ENCODE measurements at places on chromosomes 11 and 22. TPM values are rescaled to one million over a fixed set of nuclear protein-coding genes. Genes with fewer than 3 reads are reported as not detected.
A peak's percentile ranks its signal among the peaks of the same experiment; 100 is the strongest.

DNA sequence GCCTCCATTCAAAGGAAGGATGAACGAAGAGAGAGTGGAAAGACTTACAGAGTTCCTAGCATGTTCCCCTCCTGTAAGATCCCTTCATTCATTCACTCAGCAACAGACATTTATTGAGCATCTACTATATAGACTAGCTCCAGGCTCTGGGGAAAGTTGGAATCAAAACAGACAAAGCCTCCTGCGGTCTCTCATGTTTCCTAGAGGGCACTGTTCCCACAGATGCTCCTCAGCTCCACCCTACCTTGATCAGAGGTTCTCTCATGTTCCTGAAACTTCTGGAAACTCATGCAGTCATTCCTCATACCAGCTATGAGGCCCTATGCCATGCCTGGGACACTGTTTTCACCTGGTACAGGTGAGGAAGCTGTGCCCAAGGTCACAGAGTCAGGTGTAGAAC, 11.1 kb downstream of the ALX4 start:
- DNase-seq = no peak

DNA sequence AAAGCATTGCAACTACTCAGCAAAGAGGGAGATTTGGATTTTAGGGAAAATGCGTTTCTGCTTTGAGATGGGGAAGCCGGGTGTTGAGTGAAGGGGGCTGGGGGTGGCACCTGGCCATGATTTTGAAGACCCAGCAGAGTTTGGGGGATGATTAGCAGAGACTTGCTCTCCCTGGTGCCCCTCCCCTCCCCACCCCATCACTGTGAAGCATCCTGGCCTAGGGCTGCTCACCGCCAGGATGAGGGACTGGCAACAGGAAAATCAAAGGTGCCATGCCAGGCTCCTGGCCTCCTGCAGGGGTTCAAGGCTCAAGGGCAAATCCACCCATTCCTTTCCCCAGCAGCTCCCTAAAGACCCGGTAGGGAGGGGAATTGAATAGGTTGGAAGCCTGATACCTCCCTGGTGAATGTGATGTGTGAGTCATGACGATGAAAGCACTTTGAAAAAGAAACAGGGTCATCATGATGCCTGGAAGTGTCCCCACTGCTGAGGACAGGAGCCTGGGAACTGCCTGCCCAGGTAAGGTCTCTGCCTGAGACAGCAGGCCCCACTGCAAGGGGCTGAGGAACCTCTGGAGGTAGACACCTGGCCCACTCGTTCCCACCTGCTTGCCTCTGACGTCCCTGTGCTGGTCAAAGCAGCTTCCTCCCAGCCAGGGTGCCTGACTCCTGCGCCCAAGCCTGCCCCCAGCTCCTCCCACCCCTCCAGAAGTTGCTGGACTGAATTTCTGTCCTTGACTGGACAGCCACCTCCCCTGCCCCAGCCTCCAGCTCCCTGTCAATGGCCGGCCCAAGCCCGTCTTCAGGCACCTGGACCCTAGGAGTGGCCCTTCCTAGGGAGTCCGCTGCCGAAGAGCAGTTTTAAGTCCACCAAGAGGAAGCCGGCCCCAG, 1.7 kb downstream of the CHST1 start:
- DNase-seq = no peak

DNA sequence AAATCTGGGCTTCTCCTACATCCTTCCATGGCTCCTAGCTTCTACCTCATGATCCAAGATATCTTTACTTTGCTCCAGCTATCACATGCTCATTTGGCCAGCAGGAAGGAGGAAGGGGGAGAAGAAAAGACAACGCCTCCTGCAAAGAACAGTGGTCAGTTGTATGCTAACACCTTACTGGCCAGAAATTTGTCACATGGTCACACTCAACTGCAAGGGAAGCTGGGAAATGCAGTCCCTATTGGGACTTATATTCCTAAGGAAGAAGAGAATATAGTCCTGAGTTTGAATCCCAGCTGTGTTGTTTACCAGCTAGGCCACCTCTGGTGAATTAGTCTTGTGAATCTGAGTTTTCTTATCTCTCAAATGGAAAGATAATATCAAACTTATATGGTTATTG, 272.0 kb downstream of the BLID start:
- DNase-seq = no peak

Gene MS4A1
- polyA plus RNA-seq = 0.10 TPM

Gene PIK3IP1
- polyA plus RNA-seq = 4.8 TPM

- no peak for DNase-seq
Measured at GRCh38 chr11:1333860-1334259, 24.4 kb upstream of the TOLLIP start.

Gene GRIA4
- polyA plus RNA-seq = 7.2 TPM

DNA sequence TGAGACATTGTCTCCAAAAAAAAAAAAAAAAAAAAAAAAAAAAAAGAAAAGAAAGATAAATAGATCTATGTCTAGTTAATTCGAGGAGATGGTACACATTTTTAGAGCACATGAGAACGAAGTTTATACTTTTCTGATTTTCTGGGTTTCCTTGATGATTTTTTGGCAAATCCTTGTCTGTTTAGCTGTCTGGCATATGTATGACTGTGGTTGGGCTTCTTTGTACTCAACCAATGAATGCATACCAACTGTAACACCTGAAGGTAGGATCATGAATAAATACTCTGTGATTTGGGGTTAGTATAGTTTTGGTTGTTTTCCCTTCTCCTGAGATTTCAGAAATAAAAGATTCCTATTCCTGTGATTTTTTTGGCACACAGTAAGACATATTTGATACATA, 63.1 kb downstream of the ARHGEF12 start:
- DNase-seq = peak; percentile 30

DNA sequence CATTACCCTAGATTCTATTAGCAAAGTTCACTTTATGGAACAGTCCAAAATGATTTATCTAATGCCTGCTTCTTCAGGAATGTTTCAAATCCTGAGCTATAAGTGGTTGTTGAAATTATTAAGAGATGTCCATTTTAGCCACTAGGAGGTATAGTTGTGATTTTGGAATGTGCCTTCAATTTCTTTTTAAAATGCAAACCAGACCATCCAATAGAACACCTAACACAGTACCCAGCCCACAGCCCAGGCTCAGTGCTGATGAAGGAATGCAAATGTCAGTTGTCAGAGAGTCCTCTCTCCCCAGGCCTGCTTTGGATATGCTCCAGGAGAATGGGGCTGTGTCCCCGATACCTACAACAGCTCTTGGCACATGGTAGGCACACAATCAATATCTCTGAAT, 85.8 kb upstream of the E2F8 start:
- DNase-seq = peak; percentile 22
